ENCODE measurements at places on chromosomes 7 and 10. TPM values are rescaled to one million over a fixed set of nuclear protein-coding genes. Genes with fewer than 3 reads are reported as not detected.

EPDR1 gene
- 8.2 TPM for total RNA-seq

CDHR1 gene
- 0.16 TPM for total RNA-seq

TMEM236 gene
- total RNA-seq: 0.66 TPM

- no peak for DNase-seq
Measured at GRCh38 chr7:77887567-77887966, 89.0 kb downstream of the PHTF2 start.

DNA sequence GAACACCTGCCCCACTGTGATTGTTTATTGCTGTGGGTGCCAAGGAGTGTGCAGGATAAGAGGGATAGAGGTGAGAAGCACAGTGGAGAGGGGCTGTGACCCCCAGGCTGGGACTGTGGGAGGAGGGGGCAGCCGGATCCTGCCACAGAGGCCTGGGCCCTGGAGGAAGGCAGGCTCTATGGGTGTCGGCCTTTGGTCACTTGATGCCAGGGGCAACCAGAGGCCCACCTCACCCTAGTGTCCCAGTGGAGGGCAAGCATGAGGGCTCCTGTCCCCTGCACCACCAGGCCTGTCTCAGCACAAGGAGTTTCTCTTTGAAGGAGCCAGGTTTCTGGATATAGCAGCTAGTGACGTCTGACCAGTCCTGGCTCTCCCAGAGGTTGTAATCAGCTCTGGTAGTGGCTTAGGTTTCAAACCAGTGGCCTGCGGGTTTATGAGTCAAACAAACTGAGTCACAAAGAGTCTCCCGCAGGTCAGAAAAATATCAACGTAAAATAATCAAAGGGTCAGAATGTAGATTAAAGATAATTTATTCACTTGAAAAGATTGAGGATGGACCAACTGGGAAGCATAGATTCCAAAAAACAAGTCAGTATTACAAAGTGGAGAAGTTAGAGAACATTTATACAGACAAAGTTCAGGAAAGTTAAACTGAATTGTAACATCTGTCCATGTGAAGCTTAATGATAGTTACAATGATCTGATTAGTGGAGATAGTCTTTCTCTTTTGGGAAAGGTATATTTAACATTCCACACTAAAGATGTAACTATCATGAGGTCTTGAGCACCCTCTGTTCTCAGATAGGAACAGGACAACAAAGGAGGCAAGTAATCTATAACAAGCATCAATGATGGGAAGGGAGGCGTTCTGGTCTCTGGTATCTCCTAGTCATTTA is 37.2 kb upstream of the ZNF488 start:
- DNase-seq: no peak

GRCh38 chr10:25294032-25294926 is 119.5 kb downstream of the GPR158 start:
- no peak for DNase-seq

DNA sequence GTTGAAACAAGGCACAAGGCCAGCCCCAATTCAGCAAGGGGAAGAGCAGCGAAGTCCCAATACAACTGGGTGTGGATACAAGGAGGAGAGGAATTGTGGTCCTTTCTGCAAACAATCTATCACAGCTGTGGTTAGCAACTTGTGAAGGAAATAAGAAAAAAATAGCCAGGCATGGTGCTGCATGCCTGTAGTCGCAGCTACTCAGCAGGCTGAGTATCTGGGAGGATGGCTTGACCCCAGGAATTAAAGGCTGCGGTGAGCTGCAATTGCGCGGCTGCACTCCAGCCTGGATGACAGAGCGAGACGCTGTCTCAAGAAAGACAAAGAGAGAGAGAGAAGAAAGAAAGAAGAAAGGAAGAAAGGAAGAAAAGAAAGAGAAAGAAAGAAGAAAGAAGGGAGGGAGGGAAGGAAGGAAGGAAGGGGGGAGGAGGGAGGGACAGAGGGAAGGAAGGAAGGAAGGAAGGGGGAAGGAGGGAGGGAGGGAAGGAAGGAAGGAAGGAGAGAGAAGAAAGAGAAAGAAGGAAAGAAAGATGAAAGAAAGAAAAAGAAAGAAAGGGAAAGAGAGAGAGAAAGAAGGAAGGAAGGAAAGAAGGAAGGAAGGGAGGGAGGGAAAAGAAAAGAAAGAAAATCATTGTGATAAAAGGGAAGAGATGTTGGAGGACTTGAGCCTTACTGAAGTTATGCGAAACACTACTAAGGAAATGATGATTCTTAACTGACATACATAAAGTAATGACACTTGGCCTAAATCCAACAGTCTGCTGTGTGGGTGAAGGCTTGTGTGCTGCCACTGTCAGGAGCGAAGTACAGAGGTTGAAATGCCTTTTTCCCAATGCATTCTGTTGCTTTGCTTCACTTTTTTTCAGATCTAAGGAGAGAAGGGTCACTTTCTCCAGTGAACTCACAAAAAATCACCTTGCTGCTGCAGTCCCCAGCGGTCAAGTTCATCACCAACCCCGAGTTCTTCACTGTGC is 117.0 kb upstream of the STK17A start:
- no peak for DNase-seq

GRCh38 chr7:129739427-129739826 is 127.9 kb downstream of the NRF1 start:
- no peak for DNase-seq

GRCh38 chr7:146172112-146172511 is 55.5 kb downstream of the CNTNAP2 start:
- DNase-seq: no peak

DNA sequence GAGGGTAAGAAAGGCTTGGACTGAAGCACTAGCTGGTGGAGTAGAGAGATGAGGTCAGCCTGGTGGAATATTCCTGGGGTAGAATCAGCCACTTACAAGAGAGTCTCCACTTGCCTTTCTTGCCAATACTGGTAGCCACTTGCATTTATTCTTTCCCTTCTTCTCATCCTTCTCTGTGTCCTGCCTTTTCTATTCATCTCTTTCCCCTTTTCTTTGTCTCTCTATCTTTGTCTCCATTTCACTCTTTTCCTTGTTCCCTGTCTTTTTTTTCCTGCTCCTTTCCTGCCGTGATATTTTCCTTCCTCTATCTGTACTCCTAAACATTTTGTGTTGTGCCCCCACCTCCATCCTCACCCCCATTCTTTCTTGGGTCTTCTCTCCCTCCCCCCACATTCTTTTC is 214.3 kb downstream of the LRMDA start:
- DNase-seq: no peak

GRCh38 chr10:62813453-62813852 is 2.7 kb downstream of the EGR2 start:
- DNase-seq: no peak

All from breast epithelium (tissue), 4 donors.